ENCODE measurements at places on chromosomes 7 and 10. TPM values are rescaled to one million over a fixed set of nuclear protein-coding genes. Genes with fewer than 3 reads are reported as not detected.

CRPPA gene
- total RNA-seq: 1.8 TPM

HOXA9 gene
- total RNA-seq: 104 TPM

ANLN gene
- total RNA-seq: 187 TPM

SEMA3A gene
- 13.7 TPM for total RNA-seq

MNX1 gene
- total RNA-seq: 2.1 TPM

GHRHR gene
- total RNA-seq: not detected

OPN4 gene
- not detected for total RNA-seq

MAT1A gene
- not detected for total RNA-seq

GRCh38 chr10:93166134-93166533 lies 92.4 kb downstream of the CYP26A1 start:
- no peak for DNase-seq

DNA sequence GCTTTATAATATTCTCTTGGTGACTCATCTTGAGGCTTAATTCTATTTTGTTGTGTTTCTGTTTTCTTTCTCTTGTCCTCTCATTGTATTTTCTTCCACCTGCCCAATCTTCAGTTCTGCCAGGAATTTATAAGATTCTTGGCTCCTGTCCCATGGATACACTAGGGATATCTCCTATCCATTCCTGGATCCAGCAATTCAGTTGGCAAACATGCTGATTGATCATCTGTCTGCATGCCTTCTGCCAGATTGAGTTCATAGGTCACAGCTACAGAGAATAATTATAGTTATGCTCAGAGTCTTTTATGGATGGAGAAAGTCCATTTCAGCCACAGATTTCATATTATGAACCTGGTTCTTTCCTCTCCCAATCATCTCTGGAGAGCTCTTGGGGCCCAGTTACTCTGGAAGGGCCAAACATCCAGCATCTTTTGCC lies 140.4 kb upstream of the MAGI2 start:
- no peak for DNase-seq

GRCh38 chr10:73865107-73865458 lies 9.3 kb downstream of the CAMK2G start:
- no peak for DNase-seq

DNA sequence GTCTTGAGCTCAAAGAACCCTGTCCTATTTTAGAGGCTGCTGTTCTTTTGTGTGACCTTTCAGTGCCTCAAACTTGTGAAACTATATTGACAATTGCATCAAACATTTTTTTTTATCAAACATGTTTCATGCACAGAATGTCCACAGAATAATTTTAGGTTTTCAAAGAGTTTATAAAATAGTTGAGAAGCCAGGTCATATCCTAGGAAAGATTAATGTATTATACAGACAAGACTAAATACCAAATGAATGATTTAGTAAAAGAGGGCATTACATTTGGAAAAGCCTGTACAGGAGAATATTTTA lies 67.0 kb downstream of the CDK6 start:
- DNase-seq: no peak

- peak; percentile 46 for DNase-seq
Observed at GRCh38 chr10:15859906-15860691, at the start of gene MINDY3. Gene MINDY3 (minus strand): TSS chr10:15860507. CDS start chr10:15860299, 208 bp downstream.

DNA sequence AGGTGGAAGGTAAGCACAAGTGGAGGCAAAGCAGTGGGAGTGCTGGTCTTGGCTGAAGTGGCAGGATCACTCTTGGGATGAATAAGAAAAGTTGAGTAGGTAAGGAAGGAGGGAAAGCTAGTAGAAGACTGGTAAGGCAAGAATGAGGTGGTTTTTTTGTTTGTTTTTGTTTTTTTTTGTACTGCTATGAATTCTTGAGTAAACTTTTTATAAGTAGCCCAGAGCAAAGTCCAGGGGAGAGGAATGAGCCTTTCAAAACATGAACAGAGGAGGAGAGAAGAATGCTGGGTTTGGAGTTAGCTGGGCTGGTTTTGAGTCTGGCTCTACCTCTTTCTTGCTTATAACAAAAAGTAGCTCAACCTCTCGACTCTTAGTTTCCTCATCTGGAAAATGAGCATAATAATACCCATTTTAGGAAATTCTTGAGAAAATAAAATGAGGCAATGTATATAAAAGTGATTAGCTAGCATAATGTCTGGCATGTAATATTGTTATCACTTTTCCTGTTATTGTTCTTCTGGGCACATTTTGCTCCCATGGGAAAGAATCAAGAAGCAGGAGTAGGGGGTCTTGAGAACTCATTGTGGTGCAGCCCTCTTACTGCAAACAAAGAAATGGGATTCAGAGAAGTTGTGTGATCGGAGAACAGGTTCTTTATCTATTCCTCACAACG lies 24.1 kb upstream of the LRRC17 start:
- DNase-seq: no peak
